H54 (cell line): ENCODE measurements at places on chromosomes 5 and 9.

- DNase-seq: no peak
These were observed 5.1 kb upstream of the ORM1 start for GRCh38 chr9:114317665-114318357.

- no peak for DNase-seq
These were observed 120.2 kb upstream of the SLC25A48 start for GRCh38 chr5:135714126-135714894.

GRCh38 chr9:134220311-134220710 lies 55.9 kb upstream of the RNU6ATAC start:
- DNase-seq: no peak

DNA sequence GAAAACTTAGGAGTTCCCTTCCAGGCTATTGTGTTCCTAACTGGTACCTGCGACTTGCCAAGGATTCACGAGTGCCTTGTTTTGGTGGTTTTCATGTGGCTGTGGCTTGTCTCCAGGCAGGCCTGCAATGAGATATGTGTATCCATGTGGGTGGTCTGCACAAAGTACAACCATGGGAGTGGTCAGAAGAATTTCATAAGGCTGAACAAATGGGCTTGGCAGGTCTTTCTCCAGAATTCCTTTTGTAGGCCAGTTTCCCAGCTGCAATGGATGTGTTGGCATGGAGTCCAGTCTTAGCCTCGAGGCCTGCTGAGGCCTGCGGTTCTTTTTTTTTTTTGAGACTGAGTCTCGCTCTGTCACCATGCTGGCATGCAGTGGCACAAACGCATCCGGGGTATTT lies 28.8 kb upstream of the MELK start:
- no peak for DNase-seq
